ENCODE measurements at places on chromosomes 3 and 15. TPM values are rescaled to one million over a fixed set of nuclear protein-coding genes. Genes with fewer than 3 reads are reported as not detected.

Gene DGKG
- total RNA-seq = not detected

Gene RPL29
- 1,127 TPM for total RNA-seq

Gene SSUH2
- 0.44 TPM for total RNA-seq

Gene A4GNT
- not detected for total RNA-seq

Gene CFAP44
- 3.3 TPM for total RNA-seq

Gene GABRR3
- not detected for total RNA-seq

Gene ARPP21
- not detected for total RNA-seq

Gene ALDH1A3
- total RNA-seq = 5.8 TPM

Gene SLC38A3
- total RNA-seq = 0.65 TPM

Gene PARL
- total RNA-seq = 54.1 TPM

Gene CPB1
- total RNA-seq = not detected

Gene EFCAB12
- 0.25 TPM for total RNA-seq

Gene EFHB
- total RNA-seq = 0.99 TPM

Gene LIPH
- not detected for total RNA-seq

Gene DBR1
- total RNA-seq = 17.8 TPM

Gene FAM43A
- 307 TPM for total RNA-seq

Gene PLSCR5
- not detected for total RNA-seq

Gene CYP19A1
- total RNA-seq = not detected

Gene SLC25A38
- total RNA-seq = 20.0 TPM

Gene DAPK2
- 6.7 TPM for total RNA-seq

Gene AAGAB
- total RNA-seq = 42.6 TPM

Gene BFSP2
- total RNA-seq = not detected

Gene TTC21A
- total RNA-seq = 7.8 TPM

Gene CCDC191
- total RNA-seq = 4.9 TPM

Gene FSTL1
- 562 TPM for total RNA-seq

Gene CX3CR1
- not detected for total RNA-seq

Gene AHSG
- total RNA-seq = not detected

Gene DLL4
- 75.8 TPM for total RNA-seq

Gene NANOGP8
- total RNA-seq = not detected

Gene TRPM1
- not detected for total RNA-seq

Gene IL20RB
- 1.6 TPM for total RNA-seq

Gene STX19
- not detected for total RNA-seq

Gene TGM4
- 0.24 TPM for total RNA-seq

Gene COPB2
- total RNA-seq = 137 TPM

Gene SMCO1
- total RNA-seq = not detected

Gene NDN
- total RNA-seq = 19.2 TPM

Gene PARP15
- 1.4 TPM for total RNA-seq

Gene SEMA5B
- 0.07 TPM for total RNA-seq

Gene ETV5
- total RNA-seq = 40.9 TPM

Gene CHAC1
- total RNA-seq = 4.6 TPM

Gene CYP8B1
- total RNA-seq = not detected

Gene MESP2
- total RNA-seq = not detected

Gene NMD3
- 57.9 TPM for total RNA-seq

Gene GOLGA8T
- total RNA-seq = not detected

Gene PLD1
- 108 TPM for total RNA-seq

Gene CHDH
- 0.04 TPM for total RNA-seq
